Panc1 (cell line): ENCODE measurements at places on chromosomes 5 and 9. TPM values are rescaled to one million over a fixed set of nuclear protein-coding genes. Genes with fewer than 3 reads are reported as not detected.

- H3K4me1 ChIP-seq = no peaks in the 10 kb centered on the region
- no peak for DNase-seq
- H3K36me3 ChIP-seq = no peaks in the 10 kb centered on the region
- H3K27me3 ChIP-seq = no peaks in the 10 kb centered on the region
Measured at GRCh38 chr5:83965441-83965840, 244.8 kb upstream of the HAPLN1 start.

- H3K27ac ChIP-seq = no peak overlapping the region
- H3K36me3 ChIP-seq = no peaks in the 10 kb centered on the region
- H3K4me1 ChIP-seq = no peaks in the 10 kb centered on the region
Measured at GRCh38 chr5:100772006-100772405, 131.1 kb downstream of the ST8SIA4 start.

DNA sequence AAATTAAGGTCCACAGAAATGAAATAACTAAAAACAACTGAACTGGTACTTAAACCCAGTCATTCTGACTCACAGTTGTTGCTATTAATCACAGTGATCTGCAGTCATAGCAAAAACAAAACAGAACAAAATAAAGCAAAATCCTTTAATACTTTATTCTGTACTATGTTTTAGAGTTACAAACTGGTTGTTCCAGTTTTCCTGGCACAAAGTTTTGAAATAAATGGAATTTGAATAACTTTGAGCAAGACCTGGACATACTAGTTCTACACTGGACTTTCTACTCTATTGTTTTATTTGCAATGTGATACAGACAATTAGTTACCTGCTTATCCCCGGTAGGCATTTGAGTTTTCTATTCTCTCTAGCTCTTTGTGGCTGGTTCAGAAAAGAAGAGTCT, 147.9 kb downstream of the DMRT2 start:
- no peaks in the 10 kb centered on the region for H3K36me3 ChIP-seq
- H3K27me3 ChIP-seq = no peaks in the 10 kb centered on the region
- no peak overlapping the region for H3K27ac ChIP-seq
- H3K4me3 ChIP-seq = no peak overlapping the region

DNA sequence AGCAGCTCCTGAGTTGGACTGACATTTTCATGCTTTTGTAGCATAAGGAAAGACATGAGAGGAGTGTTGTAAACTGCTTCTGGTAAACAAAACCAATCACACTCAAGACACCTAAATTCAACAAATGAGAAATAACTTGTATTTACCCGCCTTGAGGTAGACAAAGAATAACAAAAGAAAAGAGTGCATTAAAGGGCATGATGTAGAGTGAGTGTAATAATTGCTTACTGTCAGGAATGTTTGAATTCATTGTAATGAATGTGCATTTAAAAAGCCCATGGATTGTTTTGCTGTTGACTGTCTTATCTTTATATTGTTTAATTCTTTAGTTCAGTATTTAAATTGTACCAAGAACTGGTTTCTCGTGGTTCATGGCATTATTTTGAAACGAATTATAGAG, 61.8 kb downstream of the KDM4C start:
- H3K36me3 ChIP-seq = no peaks in the 10 kb centered on the region
- H3K27me3 ChIP-seq = no peaks in the 10 kb centered on the region
- no peaks in the 10 kb centered on the region for H3K4me1 ChIP-seq

DNA sequence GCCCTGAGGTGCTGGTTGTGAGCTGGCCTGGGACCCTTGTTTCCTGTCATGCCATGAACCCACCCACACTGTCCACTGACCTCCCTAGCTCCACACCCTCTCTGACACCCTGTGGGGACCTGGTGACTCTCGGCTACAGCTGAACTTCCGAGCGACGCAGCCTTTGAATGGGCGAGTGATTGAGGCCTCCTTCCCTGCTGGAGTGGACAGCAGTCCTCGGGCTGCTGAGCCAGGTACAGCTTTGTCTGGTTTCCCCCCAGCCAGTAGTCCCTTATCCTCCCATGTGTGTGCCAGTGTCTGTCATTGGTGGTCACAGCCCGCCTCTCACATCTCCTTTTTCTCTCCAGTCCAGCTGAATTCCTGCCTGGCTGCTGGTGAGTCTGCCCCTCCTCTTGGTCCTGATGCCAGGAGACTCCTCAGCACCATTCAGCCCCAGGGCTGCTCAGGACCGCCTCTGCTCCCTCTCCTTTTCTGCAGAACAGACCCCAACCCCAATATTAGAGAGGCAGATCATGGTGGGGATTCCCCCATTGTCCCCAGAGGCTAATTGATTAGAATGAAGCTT, 6.1 kb downstream of the CA9 start:
- H3K27me3 ChIP-seq = no peaks in the 10 kb centered on the region
- no peaks in the 10 kb centered on the region for H3K36me3 ChIP-seq
- no peak overlapping the region for H3K4me3 ChIP-seq
- H3K4me1 ChIP-seq = peaks cover 12% of the 10 kb centered on the region; the same call in 1 of the 2 replicates

DNA sequence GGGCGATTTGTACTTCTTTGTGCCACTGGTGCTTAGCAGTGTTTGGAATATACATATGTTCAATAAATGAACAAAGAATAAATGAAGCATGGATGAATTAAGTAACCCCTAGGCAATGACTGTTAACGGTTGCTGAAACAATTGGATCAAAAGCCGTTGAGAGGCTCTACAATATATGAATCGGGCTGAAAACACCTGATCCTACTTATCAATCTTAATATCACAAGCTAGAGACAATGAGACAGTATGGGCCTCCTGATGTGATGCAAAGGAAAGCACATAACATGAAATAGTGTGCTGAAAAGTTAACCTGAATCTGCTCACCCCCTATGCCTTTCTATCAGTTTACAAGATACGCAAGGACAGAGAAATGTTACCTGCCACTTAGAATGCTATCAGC, 410.3 kb upstream of the RGMB start:
- no peaks in the 10 kb centered on the region for H3K27me3 ChIP-seq
- DNase-seq = no peak
- no peak overlapping the region for H3K4me3 ChIP-seq
- H3K4me1 ChIP-seq = no peaks in the 10 kb centered on the region
- H3K27ac ChIP-seq = no peak overlapping the region

GRCh38 chr5:173618927-173619519, 2.6 kb upstream of the BOD1 start:
- H3K4me3 ChIP-seq = no peak overlapping the region
- peaks cover 21% of the 10 kb centered on the region for H3K4me1 ChIP-seq
- H3K27me3 ChIP-seq = no peaks in the 10 kb centered on the region
- H3K36me3 ChIP-seq = peaks cover 2% of the 10 kb centered on the region; the same call in 1 of the 2 replicates

DNA sequence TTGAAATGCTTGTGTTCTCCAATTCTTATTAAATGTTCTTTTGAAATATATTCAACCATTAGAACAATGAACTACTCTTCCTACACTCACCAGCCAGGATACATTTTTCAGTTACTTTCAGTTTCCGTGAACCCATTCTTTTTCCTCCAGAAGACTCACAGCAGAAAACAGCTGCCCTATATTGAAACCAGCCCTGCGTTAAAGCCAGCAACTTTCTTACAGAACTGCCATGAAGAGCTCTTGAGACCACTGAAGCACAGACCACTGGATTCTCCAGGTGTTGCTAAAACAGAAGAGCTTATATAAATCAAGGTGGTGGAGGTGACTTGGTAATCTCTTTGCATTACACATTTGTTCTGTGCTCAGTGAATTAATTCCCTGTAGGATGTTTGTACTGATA, 365.9 kb upstream of the C9orf72 start:
- no peak overlapping the region for H3K27ac ChIP-seq
- H3K27me3 ChIP-seq = no peaks in the 10 kb centered on the region
- no peak for DNase-seq
- H3K36me3 ChIP-seq = no peaks in the 10 kb centered on the region
- H3K4me3 ChIP-seq = no peak overlapping the region
- H3K4me1 ChIP-seq = no peaks in the 10 kb centered on the region

- H3K36me3 ChIP-seq = peaks cover 25% of the 10 kb centered on the region
- H3K27ac ChIP-seq = no peak overlapping the region
- H3K4me3 ChIP-seq = no peak overlapping the region
- H3K4me1 ChIP-seq = peaks cover 10% of the 10 kb centered on the region
- no peaks in the 10 kb centered on the region for H3K27me3 ChIP-seq
Measured at GRCh38 chr9:111928359-111928720, 31.7 kb downstream of the UGCG start.

DNA sequence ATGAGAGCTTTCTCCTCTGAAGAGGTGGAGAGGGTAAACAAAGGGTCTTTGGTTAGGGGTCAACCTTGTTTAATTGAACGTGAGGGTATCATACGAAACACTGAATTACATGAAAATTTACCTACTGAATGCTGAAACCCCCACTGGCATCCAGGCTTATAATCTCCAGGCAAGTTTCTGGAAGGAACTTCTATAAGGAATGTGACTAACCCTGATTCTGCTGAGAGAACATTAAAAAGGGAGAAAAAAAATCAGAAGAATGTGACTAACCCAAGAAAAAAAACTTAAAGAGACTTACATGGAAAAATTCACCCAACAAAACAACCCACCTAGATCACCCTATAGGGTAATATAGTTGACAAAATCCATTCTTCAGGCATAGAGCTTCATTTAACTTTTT, 55.5 kb downstream of the APC start:
- H3K36me3 ChIP-seq = peaks cover 5% of the 10 kb centered on the region; the same call in 1 of the 2 replicates
- no peak for DNase-seq
- no peak overlapping the region for H3K4me3 ChIP-seq
- H3K4me1 ChIP-seq = no peaks in the 10 kb centered on the region; the same call in 1 of the 2 replicates

DNA sequence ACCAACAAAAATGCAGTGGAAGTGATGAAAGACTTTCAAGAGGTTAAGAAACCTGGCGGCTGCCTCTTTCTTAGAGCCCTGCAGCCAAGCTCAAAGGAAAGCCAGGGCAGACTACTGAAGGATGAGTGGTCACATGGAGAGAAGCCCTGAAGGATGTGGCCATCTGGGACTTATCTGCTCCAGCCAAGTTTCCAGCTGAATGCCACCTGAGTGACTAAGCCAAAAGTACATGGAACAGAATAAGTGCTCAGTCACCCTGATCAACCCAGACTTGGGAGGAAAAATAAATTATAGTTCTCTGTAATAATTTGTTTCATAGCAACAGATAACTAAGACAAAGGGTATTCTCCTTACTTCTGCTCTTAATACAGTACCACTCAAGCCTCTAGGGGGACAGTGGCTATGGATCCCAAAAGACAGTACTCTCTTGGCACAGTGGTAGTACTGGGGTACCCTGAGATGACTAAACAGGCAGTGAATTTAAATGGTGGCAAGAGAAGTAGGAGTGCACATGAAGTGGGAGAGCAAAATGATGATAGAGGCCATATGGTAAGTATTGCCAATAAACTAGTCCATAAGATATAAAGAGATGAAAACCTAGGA, 182.3 kb downstream of the ELAVL2 start:
- H3K4me3 ChIP-seq = no peak overlapping the region
- H3K27me3 ChIP-seq = no peaks in the 10 kb centered on the region
- no peaks in the 10 kb centered on the region for H3K4me1 ChIP-seq
- H3K36me3 ChIP-seq = no peaks in the 10 kb centered on the region

DNA sequence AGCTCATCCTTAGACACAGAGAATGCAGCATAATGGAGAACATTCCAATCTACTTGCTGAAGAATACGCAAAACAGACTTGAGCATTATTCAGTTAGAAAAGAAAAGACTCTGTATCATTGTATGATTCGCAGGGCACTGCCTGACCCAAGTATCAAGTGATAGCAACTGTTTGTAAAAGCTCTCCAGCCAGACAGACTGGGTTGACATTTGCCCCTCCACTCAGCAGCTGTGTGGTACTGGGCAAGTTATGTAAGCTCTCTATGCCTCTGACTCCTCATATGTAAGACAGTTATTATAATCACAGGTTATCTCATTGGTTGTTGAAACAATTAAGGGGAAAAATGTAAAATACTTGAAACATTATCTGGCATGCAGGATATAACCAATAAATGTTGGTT, 505.0 kb downstream of the ELAVL2 start:
- no peaks in the 10 kb centered on the region for H3K4me1 ChIP-seq
- no peak for DNase-seq
- no peaks in the 10 kb centered on the region for H3K36me3 ChIP-seq
- no peak overlapping the region for H3K4me3 ChIP-seq
- no peak overlapping the region for H3K27ac ChIP-seq

DNA sequence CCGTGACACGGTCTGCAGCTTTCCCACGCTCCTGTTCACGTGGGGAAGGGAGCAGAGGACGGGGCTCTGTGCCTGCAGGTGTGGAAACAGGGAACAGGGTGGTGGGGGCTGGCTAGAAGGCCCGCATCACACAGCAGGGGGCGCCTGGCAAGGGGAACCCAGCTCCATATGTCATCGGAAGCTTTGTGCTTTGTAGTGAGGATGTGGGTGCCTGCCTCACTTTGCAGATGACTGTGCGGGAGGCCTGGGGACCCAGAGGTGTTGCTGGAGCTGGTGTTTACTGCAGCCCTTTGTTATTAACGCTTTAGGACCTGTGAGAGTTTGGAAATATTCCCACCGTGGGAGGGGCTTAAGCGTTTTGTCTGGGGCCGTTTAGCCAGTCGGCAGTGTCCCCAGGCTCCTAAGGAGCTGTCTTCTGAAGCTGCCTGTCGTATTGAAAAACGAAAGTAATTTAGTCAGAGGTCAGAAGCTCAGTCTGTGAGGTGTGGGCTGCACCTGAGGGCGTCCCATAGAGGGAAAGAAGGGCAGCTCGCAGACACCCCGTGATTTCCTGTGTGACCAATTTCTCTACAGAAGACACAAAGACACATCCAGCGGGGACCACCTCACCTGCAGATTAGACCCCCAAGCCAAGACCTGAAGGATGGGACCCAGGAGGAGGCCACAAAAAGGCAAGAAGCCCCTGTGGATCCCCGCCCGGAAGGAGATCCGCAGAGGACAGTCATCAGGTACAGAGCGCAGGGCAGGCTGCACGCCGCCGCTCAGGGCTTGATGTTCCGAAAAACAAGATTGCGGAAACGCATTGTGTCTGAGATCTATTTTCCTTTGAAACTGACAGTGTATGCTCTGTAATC, 9.1 kb downstream of the MAN1B1 start:
- H3K27me3 ChIP-seq = no peaks in the 10 kb centered on the region
- DNase-seq = no peak
- no peaks in the 10 kb centered on the region; the same call in none of the 2 replicates for H3K36me3 ChIP-seq

DNA sequence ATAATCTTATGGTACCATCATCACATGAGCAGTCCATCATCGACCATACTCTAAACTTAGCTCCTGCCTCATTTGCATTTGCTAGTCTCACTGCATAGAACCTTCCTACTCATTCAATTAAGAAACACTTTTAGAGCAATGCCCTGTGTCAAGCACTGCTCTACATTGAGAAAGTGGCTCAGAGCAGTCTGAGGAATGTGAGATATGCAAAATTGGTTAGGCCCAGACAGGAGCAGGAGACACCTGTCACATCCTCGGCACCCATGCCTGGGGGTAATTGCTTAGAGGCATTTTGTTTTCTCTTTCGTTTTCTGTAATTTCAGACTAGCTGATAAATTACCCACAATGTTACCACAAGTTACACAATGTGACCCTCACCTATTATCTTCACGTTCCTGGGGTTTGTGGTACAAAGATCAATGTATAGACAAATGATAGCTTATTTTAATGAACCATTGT, 4.9 kb upstream of the RARS1 start:
- no peak for DNase-seq
- H3K4me3 ChIP-seq = no peak overlapping the region
- H3K27me3 ChIP-seq = no peaks in the 10 kb centered on the region
- H3K27ac ChIP-seq = no peak overlapping the region
- no peaks in the 10 kb centered on the region for H3K4me1 ChIP-seq

GRCh38 chr5:55821731-55822512, 29.2 kb upstream of the IL31RA start:
- H3K4me3 ChIP-seq = peak overlapping the region; percentile 49
- DNase-seq = no peak
- no peaks in the 10 kb centered on the region for H3K36me3 ChIP-seq
- H3K27ac ChIP-seq = peak overlapping the region; percentile 68

INSL6 gene
- not detected for total RNA-seq

RNF130 gene
- total RNA-seq = 73.1 TPM

TPPP gene
- 0.98 TPM for total RNA-seq

SLC45A2 gene
- not detected for total RNA-seq

CDH9 gene
- 0.10 TPM for total RNA-seq

CD74 gene
- total RNA-seq = 12.7 TPM

MYOZ3 gene
- total RNA-seq = 1.7 TPM

FBXL7 gene
- not detected for total RNA-seq

SV2C gene
- not detected for total RNA-seq

SAPCD2 gene
- total RNA-seq = 18.4 TPM
